ENCODE measurements at places on chromosomes 1 and 21. TPM values are rescaled to one million over a fixed set of nuclear protein-coding genes. Genes with fewer than 3 reads are reported as not detected.

Gene CHODL
- not detected for total RNA-seq

Gene SPRR1A
- not detected for total RNA-seq

Gene DCDC2B
- total RNA-seq = not detected

Gene C1orf185
- not detected for total RNA-seq

Gene SLX9
- total RNA-seq = 24.7 TPM

Gene MOB3C
- total RNA-seq = 9.6 TPM

Gene LCE3E
- total RNA-seq = not detected

Gene NDUFS5
- 777 TPM for total RNA-seq

Gene NTNG1
- total RNA-seq = 17.3 TPM

Gene FALEC
- total RNA-seq = 0.70 TPM

Gene ACTA1
- not detected for total RNA-seq

Gene NBPF12
- 4.8 TPM for total RNA-seq

Gene CEP85
- total RNA-seq = 2.3 TPM
